ENCODE measurements at places on chromosomes 5 and 9.

DNA sequence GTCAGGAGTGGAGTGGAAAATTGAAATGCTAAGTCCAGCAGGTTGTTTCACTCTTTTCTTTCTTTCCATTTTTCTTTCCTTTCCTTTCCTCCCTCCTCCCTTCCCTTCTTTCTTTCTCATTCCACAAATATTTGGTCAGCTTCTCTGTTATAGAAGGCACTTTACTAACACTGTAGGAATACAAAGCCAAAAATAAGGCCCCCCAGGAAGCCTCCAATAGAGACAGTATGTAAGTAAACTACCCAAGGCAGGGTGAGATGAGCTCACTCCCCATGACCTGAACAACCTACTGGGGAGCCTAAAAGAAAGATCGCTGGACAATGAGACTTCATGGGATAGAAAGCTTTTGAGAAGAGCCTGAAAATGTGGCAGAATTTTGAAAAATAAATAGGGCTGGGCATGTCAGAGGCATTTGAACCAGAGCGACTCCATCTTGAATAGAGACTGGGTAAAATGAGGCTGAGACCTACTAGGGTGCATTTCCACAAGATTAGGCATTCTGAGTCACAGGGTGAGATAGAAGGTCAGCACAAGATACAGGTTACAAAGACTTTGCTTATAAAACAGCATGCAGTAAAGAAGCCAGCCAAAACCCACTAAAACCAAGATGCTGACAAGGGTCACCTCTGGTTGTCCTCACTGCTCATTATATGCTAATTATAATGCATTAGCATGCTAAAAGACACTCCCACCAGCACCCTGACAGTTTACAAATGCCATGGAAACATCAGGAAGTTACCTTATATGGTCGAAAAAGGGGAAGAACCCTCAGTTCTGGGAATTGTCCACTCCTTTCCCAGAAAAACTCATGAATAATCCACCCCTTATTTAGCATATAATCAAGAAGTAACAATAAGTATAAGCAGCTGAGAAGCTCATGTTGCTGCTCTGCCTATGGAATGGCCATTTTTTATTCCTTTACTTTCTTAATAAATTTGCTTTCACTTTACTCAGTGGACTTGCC lies 158.9 kb upstream of the EGFLAM start:
- DNase-seq: no peak

- DNase-seq: no peak
These were observed 98.6 kb downstream of the TMEM215 start for GRCh38 chr9:32881948-32882347.

GRCh38 chr5:143008809-143009521 lies 238.8 kb downstream of the ARHGAP26 start:
- no peak for DNase-seq

- no peak for DNase-seq
These were observed 43.9 kb downstream of the NSA2 start for GRCh38 chr5:74810915-74811314.

DNA sequence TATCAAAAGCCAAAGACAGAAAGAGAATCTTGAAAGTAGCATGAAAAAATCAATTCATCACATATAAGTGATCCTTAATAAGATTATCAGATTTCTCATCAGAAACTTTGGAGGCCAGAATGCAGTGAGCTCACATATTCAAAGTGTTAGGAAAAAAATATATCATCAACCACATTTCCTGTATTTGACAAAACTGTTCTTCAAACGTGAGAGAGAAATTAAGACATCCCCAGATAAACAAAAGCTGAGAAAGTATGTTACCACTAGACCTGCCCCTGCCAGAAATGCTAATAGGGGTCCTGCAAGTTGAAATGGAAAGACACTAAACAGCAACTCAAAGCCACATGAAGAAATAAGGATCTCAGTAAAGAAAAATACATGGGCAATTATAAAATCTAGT lies 29.9 kb downstream of the HACD4 start:
- DNase-seq: no peak

DNA sequence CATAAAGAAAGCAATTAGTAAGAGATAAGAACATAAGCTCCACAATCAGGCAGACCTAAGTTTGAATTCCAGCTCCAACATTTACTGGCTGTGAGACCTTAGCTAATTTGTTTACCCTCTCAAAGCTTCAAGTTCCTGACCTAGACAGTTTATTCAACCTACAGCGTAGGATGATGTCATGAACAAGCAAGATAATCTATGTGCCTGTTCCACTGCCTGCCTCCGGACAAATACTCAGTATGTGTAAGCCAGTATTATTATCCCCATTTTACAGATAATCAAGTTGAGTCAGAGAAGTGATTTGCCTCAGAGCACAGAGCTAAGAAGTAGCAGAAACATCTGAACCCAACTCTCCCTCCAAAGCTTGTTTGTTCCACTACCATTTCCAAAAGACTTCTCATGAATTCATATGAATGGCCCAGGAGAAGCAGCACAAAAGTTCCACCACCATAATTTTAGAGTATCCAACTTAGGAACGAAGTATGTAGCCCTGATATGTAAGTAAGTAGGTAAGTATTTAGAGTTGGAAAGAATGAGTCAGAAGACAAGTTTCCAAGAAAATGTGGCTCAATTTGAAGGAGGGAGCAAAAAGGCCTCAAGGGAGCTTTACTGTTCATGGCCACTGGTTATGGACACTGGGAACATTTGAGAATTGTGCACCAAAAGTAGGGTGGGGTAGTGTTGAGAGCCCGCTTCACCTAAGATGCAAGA lies 398.2 kb downstream of the NFIB start:
- no peak for DNase-seq

DNA sequence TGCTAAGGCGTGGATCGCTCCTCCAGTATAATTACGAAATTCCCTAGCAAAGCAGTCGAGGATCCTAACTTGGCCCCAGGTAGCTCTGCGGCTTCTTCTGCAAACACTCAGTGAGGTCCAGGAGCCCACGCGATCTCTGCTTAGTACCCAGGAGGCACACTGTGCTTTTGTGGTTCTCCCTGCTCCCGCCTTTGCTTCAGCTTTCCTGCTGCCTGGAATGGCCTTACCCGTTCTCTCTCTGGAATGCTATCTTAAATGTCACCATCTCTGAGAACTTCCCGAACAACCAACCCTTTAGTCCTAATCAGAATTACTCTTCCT lies 639 bp downstream of the INVS start:
- no peak for DNase-seq

Data from AML-193 (cell line).